ENCODE measurements at places on chromosomes 13 and 19.

DNA sequence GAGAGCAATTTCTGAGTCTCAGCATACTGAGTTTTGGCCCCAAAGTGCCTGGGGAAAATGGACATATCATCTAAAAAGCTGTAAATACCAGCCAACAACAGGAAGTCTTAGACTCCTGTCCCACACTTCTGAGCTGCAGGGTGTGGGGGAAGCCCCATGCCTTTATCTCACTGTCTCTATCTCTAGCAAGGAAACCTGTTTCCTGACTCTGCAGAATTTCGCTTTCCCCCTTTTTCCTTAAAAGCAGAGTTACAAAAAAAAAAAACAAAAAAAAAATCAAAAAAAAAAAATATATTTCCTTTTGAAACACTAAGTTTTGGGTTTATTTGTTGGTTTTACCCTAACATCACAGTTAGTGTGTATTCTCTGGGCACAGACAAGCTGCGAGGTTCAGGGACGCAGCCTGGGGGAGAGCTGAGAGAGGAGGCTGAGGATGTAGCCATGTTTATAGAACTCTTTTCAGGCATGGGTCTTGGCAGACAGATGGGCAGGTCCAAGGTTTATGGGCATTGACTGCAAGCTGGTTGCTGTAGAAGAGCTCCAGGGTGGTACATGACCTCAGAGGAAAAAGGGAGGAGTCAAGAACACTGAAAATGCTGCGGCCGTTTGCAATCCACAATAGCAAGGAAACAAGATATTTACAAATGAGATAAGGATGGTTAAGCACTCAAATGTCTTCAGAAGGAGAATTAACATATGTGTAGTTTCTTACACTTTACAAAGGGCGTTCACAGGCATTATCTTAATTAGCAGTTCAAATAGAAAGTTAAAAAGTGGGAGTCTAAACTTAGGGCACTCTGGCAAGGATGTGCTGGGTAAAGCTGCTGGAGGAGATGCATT is 4.9 kb downstream of the MBNL2 start:
- peak; percentile 27 for DNase-seq

DNA sequence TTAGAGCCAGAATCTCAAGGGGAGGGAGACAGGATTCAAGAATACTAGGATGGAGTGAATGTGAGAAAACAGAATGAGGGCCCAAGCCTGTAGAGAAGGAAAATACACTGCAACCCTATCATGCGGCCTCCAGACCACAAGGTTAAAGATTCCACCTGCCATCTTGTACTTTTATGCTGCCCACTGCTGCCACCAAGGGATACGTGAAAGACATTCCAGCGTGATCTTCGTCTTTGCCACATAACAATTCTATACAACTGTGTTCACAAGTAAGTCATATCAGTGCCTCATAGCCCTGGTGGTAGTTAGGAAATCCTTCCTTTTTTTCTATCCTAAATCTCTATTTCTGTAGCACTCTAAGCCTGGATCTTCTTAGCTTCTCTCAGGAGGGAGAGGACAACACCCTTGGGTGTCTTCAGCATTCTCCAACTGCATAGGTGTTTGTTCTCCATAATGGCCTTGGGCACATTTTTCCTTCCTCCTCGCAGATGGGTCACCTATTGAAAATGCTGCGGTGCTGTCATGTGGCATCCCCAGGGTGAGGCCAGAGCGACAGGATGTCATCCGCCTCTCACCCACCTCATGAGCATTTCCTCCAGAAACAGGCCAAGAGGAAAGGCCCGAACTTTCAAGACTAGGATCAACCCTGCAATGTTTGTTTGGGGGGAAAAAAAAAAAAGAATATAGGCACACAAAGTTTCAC is 13.6 kb downstream of the TPT1 start:
- no peak for DNase-seq

DNA sequence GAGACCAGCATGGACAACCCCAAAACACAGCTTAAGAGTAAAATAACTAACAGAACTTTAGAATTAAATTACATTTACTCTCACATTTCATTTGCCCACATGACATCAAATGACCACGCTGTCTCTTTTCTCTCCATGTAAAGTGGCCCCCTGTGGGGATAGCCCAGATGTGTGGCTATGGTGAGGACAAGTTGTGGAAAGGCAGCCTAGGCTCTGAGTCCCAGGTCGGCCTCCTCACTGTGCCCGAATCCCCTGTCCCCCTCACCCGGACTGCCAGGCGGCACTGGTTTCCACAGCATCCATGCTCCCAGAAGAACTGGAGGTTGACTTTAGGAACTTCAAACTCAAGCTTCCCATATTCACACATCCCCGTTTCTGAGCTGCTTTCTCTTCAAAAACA is 111.8 kb upstream of the UQCRFS1 start:
- DNase-seq = no peak

GRCh38 chr13:107065036-107065435 is 497.1 kb upstream of the ARGLU1 start:
- DNase-seq = no peak

- no peak for DNase-seq
Observed at GRCh38 chr13:35460061-35460460, 16.4 kb downstream of the MAB21L1 start.

DNA sequence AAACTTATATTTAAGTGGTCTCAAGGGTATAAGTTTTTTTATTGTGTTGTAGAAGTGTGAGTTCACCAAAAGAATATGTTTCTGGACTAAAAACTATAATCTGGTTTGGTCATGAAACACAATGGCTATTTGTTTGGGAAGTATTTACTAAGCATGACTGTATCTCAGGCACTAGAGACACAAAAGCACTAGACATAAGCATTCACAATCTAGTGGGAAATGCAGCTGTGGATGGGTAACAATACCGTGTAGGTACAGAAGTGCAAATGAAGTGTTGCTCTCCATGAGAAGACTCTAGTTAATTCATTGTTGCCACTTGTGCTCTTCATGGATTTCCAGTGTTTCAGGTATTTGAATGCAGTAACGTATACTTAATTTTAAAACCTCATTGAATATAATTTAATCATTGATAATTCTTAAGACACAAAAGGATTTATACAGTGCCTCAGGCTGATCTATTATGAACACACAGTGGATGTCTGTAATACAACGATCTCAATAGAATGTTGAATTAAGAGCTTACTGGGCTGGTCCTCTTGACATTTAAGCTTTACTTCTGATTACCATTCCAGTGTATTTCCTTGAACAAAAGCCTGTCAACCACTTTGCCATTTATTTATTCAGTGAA is 50.9 kb downstream of the TPT1 start:
- no peak for DNase-seq
